ENCODE measurements at places on chromosomes 6 and 20. TPM values are rescaled to one million over a fixed set of nuclear protein-coding genes. Genes with fewer than 3 reads are reported as not detected.

METTL24 gene
- total RNA-seq: 2.0 TPM

TNFRSF6B gene
- total RNA-seq: not detected

LZTS3 gene
- total RNA-seq: 13.9 TPM

OOEP gene
- total RNA-seq: not detected

RALGAPB gene
- total RNA-seq: 35.5 TPM

BTNL2 gene
- not detected for total RNA-seq

APOM gene
- total RNA-seq: 0.41 TPM

KHDC1L gene
- total RNA-seq: 1.2 TPM

CYP24A1 gene
- total RNA-seq: 0.41 TPM

TMEM30A gene
- 167 TPM for total RNA-seq

ARMC12 gene
- 0.82 TPM for total RNA-seq

ADGRF4 gene
- total RNA-seq: not detected

MUCL3 gene
- total RNA-seq: not detected

TFAP2A gene
- total RNA-seq: not detected

SYNDIG1 gene
- 26.1 TPM for total RNA-seq

CCR6 gene
- total RNA-seq: not detected

OTOR gene
- 0.82 TPM for total RNA-seq

MYL9 gene
- 0.41 TPM for total RNA-seq

TP53TG5 gene
- not detected for total RNA-seq

PNLDC1 gene
- total RNA-seq: not detected

UNC5CL gene
- total RNA-seq: under 0.01 TPM

DNAAF9 gene
- total RNA-seq: 31.4 TPM
